ENCODE measurements at places on chromosomes 1 and 21. TPM values are rescaled to one million over a fixed set of nuclear protein-coding genes. Genes with fewer than 3 reads are reported as not detected.

GRCh38 chr1:39048745-39049370 is 22.7 kb downstream of the NDUFS5 start:
- DNase-seq = peak; percentile 15

GRCh38 chr1:197859024-197859423 is 43.4 kb upstream of the C1orf53 start:
- no peak for DNase-seq

- peak; percentile 3 for DNase-seq
Measured at GRCh38 chr21:36889401-36889800, 77.1 kb downstream of the HLCS start.

- no peak for DNase-seq
Measured at GRCh38 chr1:229013981-229014380, 256.9 kb upstream of the RAB4A start.

- no peak for DNase-seq
Measured at GRCh38 chr1:1229770-1230169, 2.0 kb downstream of the SDF4 start.

- DNase-seq = peak; percentile 93
Measured at GRCh38 chr1:95035536-95035935, 37.2 kb downstream of the ALG14 start.

DNA sequence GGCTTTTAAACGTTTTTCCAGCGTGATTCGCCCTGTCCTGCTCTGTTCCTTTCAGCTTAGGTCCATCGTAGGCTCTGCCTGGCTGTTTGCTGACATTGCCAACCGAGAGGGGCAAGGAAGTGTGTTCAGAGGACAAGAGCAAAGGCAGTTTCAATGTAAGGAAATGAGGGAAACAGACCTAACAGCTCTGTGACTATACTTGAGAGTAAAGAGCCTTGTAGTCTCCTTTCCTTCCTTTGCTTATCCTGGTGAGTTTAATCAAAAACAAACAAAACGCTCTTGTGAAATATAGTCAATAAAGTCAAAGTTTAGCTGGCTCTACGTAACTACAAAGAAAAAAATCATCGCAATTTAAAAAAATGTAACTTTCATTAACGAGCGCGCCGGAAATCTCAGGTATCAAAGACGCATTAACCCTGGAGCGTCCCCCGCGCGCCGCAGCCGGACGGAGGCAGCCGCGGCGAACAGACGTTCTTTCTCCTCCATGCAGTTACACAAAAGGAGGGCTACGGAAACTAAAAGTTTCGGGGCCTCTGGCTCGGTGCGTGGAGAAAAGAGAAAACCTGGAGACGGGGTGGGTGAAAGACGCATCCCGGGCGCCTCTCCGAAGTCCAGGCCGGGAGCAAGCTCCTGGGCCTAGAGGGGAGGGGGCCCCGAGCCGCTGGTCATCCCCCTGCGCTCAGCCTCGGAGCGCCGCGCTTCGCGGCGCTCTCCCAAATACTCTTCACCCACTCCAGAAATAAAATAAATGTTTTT is 617 bp upstream of the ADGRL2 start:
- peak; percentile 78 for DNase-seq

- no peak for DNase-seq
Measured at GRCh38 chr1:81435175-81435574, 365.6 kb upstream of the ADGRL2 start.

GRCh38 chr1:164569241-164569640 is 10.3 kb downstream of the PBX1 start:
- no peak for DNase-seq

- peak; percentile 99 for DNase-seq
Measured at GRCh38 chr1:91650764-91651163, 150.1 kb downstream of the CDC7 start.

DNA sequence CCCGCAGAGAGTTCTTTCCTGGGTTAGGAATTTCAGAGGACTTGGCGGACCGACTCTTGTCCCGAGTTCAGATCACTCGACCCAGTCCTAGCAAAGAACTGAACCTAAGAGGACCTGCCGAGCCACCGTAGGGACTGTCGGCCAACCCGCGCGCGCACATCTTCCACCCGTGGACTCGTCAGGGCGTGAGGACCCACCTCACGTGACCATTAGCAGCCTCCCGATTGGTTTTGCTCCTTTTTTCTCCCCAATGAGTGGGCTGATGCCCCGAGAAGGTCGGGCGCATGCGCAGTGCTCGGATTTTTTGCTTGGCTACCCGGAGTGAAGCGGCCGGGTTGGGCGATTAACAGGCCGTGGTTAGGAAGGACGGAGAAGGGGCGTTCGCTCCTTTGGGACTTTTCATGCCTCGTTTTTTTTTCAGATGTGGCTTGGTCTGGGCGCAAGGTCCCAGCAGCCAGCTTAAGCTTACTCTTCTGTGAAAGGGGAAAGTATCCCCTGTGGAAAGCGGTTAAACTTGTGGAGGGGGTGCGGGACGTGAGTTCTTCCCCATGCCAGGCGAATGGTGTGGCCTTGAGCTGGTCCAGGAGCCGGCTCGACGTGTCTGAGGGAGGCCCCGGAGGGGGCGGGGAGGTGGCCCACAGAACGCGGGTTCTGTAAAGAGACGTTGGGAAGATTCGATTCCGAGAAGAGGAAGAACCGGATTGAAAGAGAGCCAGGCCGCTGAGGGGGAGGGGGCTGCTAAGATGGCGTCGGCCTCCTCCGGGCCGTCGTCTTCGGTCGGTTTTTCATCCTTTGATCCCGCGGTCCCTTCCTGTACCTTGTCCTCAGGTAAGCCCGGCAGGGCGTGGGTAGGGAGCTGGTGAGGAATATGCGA is at the start of gene PIP5K1A:
Gene PIP5K1A, plus strand, starts transcription at position 299 of the 874 bp plus-strand sequence. Its CDS starts 445 bp downstream, at position 744.
- DNase-seq = peak; percentile 99

GRCh38 chr1:1605034-1605591 is 5.2 kb upstream of the FNDC10 start:
- no peak for DNase-seq

DNA sequence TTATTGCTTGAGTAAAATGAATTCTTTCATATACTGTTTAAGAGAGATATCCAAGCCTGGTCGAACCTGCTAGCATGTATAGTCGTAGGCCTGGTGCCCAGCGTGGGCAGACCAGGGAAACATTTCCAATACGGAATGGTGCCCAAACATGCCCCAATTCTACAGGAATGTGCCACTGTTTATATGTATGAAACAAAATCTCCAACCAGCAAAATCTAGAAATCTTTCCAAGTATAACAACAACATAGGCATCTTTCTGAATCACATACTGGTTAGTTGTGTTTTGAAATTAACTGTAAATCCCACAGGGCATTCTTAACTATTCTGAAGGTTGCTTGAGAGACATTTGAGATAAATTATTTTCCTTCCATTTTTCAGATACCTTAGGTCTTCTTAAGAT is 17.0 kb upstream of the ABCD3 start:
- no peak for DNase-seq

DNA sequence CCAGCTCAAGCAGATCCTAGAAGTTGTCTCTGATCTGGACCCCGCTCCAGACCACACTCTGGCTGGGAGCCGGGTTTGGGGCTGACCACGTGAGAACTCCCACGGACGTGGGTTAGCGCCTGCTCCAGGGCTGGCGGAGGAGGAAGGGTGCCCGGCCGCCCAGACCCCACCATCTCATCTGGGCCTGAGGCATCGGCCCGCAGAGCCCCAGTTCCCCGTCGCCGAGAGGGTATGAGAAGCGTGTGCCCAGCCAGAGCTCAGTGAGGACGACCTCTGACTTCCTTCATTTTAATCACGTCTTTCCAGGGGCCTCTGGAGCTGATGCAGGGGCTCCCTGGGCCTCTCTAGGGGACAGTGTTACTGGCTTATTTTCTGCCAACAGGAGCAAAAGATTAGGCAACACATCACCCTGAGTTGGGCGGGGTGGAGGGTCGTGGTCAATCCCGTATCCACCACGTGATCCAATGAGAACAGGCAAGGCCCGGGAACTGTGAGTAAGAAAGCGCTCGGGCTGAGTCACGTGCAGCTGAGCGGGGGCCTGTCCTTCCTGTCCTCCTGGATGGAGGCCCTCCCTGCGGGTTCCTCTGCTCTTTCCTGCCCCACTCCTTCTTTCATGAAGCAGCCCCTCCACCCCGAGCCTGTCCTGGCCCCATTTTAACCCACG is 81.1 kb downstream of the SIK1 start:
- peak; percentile 79 for DNase-seq

GRCh38 chr1:205287767-205288559 is 33.6 kb downstream of the NUAK2 start:
- no peak for DNase-seq

DNA sequence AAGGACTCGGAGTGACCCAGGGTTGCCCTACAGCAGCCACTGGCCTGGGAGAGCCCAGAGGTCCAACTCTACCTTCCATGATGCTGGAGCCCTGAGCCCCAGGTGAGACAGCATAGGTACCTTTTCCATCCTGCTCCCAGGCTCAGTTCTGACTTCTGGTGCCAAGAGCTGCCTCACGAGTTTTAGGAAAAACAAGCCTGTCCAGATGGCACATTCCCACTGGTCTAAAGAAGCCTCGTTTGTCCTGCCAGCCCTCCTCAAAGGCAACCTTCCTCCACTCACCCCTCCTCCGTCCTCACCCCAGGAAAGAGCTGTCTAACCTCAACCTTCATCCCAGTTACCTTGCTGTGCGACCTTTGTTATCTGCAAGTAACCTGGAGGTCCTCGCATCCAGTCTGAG is 53.5 kb upstream of the PRELP start:
- no peak for DNase-seq

DNA sequence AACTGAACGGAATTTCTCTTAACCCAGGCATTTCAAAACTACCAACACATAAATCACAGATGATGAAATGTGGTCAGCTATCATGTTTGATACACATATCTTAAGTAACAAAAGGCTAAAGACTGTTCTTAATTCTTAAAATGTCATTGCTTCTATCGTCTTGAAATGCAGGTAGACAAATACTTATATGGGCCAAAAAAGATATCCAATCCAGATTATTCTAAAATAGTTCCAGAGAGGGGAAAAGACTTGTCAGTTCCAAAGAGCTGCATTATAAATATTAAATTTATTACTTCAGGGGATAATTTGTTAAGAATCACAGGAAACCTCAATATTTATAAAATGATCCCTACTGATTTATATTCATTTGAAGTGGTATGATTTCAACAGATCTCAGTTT is 259.4 kb downstream of the FAF1 start:
- no peak for DNase-seq

DNA sequence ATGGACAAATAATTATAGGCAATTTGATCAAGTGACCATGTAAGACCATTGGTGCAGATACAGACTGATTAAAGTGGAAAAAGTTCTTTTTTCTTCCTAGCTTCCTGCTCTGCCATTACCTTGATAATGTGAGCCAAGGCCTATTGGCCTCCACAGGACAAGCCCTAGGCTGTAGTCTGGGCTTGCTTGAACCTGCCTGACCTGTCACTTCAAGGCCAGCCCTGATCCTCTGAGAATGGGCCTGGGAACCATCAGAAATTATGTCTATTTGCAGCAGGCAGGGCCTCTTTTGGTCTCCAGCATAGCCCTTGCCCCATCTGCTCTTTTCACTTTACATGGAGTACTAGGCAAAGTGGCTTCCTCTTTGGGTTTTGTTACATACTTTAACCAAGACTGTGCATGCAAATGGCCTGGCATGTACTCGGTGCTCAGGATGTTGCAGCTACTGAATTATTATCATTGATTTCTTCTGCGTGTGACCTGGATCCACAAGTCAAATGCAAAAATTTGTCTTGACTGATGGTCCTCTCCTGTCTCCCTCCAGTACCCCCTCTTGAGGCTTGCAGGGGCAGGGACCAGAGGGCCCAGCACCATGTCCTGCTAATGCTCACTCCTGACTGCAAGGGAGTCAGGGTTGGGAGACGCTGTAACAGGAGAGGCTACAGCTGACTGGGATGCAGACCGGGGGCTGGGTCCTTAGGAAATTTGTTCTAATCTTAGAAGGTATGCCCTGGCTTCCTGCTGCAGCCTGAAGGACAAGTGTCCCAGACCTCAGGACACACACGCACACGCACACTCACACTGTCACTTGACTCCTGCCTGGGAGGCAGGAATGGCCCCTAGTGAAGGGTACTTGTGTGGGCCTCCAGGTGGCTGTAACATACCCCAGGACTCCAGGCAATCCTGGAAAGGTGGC is 39.4 kb downstream of the RCSD1 start:
- no peak for DNase-seq

- no peak for DNase-seq
Measured at GRCh38 chr1:205228093-205228521, 361 bp downstream of the TMCC2 start.

GRCh38 chr1:111729946-111730681 is 9.1 kb downstream of the INKA2 start:
- no peak for DNase-seq

GRCh38 chr1:61207416-61207815 is 125.1 kb downstream of the NFIA start:
- no peak for DNase-seq

The FAM110D gene
- polyA plus RNA-seq = not detected

The SLC30A10 gene
- polyA plus RNA-seq = not detected

The CACNA1S gene
- polyA plus RNA-seq = not detected

The CELA3B gene
- polyA plus RNA-seq = not detected

The TACSTD2 gene
- 1.8 TPM for polyA plus RNA-seq

The SPRR4 gene
- not detected for polyA plus RNA-seq

The PADI2 gene
- 0.08 TPM for polyA plus RNA-seq

Data from GM23248 (cell line).